ENCODE measurements at places on chromosomes 1 and 21.

- DNase-seq, result no peak
Observed at GRCh38 chr1:46615735-46616134, 876 bp downstream of the MOB3C start.

GRCh38 chr1:246530482-246530881 lies 23.4 kb upstream of the SMYD3 start:
- DNase-seq, result no peak

GRCh38 chr1:23601135-23601967 lies 42.0 kb upstream of the ID3 start:
- no peak for DNase-seq

- no peak for DNase-seq
Observed at GRCh38 chr1:214550857-214551435, 456 bp downstream of the PTPN14 start.

GRCh38 chr1:197692965-197693364 lies 82.3 kb downstream of the DENND1B start:
- DNase-seq, result no peak

GRCh38 chr21:40136571-40136970 lies 269.3 kb downstream of the PCP4 start:
- DNase-seq, result no peak

DNA sequence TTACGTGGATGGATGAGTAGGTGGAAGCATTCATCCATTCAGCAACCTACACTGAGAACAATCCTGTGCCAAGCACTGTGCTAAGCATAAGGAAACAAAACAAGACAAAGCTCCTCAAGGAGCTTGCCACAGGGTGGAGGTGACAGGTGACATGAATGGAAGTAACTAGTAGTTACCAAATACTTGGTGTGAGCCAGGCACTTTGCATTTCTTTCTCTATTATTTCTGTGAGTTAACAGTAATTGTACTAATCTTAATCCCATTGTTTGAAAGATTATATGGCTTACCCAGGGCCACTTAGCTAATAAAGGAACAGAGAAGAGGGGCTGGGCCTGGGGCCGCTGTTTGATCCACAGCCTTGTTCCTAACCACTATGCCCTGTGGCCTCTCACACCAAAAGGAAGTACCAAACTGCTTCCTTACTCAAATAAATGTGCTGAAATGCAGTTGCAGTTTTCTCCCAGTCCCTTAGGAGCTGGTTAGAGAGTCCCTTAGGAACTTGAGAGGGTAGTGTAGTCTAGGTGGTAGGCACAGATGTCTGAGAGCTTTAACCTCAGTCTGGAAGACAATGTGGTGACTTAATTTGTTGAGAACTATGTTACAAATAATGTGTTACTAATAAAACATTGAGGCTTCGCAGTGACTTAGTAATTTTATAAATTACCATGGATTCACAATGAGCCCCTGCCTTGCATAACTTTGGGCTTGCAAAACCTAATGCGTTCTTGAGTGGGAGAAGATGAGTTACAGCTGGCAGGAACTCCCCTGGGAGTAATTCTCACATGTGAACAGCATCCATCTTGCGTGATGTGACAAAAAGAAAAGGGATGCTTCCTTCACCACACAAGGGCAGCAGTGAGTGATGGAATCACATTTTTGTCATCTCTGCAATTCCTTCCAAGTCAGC lies 69.8 kb downstream of the MPZL1 start:
- DNase-seq, result no peak

- no peak for DNase-seq
Observed at GRCh38 chr1:4322881-4323280, 331.5 kb upstream of the AJAP1 start.

GRCh38 chr1:18960821-18961220 lies 4.3 kb upstream of the IFFO2 start:
- no peak for DNase-seq

DNA sequence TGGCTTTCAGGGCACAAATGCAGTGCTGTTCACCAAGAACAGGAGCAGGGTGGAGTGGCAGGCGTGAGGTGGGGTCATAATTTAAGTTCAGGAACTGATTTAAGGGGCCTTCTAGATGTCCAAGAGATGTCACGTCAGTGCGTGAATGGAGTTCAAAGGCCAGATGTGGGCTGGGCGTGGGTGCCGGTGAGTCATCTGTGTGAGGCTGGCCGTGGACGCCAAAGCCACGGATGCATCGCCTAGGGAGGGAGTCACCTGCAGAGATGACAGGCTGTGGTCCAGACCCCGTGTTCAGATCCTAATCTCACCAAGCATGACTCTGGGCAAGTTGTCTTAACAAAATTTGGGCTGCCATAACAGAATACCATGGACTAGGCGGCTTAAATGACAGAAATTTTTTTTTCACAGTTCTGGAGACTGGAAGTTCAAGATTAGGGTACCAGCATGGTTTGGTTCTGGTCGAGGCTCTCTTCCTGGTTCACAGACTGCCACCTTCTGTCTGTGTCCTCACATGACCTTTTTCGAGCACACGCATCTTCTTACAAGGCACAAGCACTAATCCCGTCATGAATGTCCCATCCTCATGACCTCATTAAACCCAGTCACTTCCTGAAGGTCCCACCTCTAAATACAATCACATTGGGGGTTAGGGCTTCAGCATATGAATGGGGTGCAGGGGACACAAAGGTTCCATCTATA lies 109.6 kb downstream of the PRDM2 start:
- DNase-seq, result no peak

DNA sequence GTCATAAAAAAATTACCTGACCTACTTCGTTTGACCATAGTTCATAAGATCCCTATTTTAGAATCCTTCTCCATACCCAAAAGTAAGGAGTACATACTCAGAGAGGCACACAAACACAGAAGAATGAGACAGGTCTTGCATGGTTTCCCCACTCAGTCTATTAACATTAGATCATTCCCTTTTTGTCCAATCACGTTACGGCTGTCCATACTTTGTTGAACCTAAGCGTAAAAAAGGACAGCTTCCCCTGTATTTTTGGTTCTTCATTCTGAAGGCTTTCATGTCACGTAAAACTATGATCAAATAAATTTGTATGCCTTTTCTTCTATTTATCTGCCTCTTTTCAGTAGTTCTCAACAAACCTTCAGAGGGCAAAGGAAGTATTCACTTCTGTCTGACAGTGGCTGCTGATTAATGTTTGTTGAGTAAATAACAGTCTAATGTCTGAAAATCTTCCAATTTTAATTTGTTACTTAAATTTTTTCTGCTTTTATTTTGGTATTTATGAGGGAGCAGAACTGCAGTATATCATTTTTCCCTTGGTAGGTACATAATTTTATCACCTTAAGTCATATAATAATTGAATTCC lies 16.4 kb downstream of the PKN2 start:
- no peak for DNase-seq

GRCh38 chr1:111141245-111142220 lies 1.5 kb downstream of the CEPT1 start:
- DNase-seq, result no peak

DNA sequence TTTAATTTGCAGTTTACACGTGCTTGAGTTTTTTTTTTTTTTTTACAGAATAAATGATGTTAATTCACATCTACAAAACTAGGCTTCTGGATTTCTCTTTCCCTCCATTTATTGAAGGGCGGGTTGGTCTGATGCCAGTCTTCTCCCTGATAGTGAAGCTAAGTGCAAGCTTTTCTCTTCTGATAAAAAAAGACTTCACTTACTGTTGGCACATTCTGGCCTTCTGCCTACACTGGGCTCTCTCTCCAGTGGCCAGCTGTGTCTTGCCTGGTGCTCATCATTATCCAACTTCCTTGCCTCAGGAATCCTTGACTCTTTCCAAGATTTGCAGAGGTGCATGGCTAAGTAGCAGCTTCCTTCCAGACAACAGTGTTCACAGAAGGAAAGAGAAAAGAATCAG lies 7.6 kb upstream of the RAP1A start:
- no peak for DNase-seq

DNA sequence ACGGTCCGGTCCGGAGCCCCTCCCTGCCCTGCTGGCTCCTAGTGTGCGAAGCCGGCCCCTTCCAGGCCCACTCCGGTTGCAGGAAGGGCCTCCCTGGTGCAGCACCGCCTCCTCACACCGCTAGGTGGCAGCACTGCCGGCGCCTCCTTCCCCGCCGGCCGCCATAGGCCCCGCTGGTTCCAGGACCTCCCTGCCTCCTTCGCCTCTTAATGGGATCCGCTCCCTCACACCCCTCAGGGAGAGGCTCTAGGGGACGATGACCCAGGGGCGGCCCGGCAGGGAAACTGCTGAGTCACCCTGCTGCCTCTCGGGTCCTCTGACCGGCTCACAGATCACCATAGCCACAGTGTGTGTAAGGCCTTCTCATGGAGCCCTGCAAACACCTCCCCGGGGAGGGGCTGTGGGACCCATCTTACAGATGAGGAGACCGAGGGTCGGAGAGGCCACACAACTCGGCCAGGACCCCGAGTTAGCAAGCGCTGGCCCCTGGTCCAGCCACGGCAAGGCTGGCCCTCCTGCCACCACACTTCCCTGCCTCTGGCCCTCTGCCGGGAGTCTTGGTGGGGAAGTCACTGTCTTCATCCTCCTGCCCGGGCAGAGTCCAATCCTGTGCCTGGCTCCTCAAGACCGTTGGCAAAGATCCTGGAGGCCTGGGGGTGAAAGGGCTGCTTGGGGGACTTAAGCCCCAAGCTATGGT lies 1.6 kb upstream of the AJAP1 start:
- DNase-seq, result no peak

- no peak for DNase-seq
Observed at GRCh38 chr1:201653233-201653632, 114.3 kb downstream of the NAV1 start.

GRCh38 chr1:30145723-30146303 lies 577.6 kb downstream of the MATN1 start:
- no peak for DNase-seq

DNA sequence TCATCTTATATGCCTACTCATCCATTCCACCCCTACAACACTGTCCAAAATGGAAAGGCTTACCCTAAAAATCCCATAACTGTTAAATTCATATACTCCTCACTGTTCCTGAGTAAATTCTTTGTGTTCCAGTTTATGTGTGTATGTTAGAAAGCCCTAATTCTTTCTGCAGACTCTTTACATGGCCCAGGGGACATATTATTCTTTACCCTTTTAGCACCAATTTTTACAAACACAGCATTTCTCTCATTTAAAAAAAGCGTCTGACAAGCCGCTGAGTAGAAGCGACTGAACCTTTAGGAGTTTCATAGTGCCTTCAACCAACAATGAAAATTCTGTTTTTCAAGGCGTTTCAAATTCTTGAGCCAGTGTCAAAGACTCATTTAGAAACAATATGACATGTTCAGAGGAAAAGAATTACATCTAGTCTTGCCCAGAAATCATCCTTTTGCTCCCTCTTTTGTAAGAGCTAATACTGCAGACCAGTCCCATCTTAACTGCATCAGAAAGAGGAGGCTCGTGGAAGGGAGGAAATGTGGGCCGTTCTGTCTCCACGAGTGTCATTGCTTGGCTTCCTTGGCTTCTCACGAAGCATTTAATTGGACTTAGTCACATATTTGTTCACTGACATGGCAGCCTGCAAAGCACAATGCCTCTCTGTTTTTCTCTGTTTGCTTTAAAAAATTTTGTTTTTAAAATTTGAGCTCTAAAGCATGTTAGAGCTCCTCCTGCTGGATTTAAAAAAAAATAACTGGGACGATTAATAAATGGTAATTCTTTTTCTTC lies 21.3 kb upstream of the C1orf105 start:
- no peak for DNase-seq

DNA sequence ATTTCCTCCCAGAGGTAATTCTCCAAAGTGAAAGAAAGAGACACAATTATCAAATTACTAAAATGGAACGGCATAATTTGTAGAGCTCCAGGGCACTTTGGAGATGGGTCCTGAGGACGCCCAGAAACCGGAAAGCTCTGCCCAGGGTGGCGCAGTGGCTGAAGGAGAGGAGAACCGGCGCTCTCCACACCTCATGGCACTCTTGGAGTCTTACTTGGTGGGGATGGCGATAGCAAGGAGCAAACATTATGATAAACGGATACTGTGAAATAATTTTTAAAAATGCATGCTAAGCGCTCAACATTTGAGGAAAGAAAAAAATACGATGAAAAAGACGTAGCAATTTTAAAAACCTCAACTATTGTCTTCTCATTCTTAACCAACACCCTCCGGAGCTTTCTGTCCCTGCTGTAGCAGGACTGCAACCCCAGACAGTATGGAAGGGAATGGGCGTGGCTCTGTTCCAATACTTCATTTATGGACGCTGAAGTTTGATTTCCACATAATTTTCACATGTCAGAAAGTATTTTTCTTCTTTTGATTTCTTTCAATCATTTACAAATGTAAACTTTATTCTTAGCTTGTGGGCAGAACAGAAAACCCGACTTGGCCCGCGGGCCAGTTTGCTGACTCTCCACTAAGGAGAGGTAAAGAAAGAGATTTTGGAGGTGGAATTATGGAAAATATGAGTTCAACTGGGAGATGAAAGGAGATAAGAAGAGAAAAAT lies 1.1 kb downstream of the S100A11 start:
- DNase-seq, result no peak

GRCh38 chr1:71233645-71234044 lies 152.8 kb upstream of the ZRANB2 start:
- no peak for DNase-seq

GRCh38 chr1:31761883-31762282 lies 2.3 kb downstream of the ADGRB2 start:
- DNase-seq, result no peak

GRCh38 chr21:32336711-32337110 lies 38.1 kb downstream of the MRAP start:
- no peak for DNase-seq

GRCh38 chr21:16534408-16535101 lies 804.8 kb downstream of the USP25 start:
- DNase-seq, result peak; percentile 46

GRCh38 chr1:84060781-84061180 lies 61.8 kb upstream of the TTLL7 start:
- DNase-seq, result no peak

- DNase-seq, result no peak
Observed at GRCh38 chr1:155010211-155010918, 7.8 kb downstream of the ZBTB7B start.

GRCh38 chr1:94310570-94311270 lies 73.3 kb upstream of the ARHGAP29 start:
- DNase-seq, result no peak

DNA sequence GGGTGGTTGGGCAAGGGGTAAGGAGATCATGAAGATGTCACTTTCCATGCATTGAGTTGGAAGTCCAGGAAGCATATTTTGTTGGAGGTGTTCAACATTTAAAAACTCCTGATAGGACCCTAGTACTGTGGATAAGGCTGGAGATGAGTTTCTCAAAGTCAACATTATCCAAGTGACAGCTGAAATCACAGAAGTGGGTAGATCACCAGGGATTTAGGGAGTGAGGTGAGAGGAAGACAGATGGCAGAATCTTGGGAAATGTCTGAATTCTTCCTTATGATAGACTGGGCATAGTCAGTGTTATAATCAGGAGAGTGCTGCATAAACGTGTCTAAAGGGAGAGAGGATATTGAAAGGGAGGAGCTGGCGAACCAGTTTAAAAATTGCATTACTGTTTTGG lies 5.3 kb upstream of the RASAL2 start:
- no peak for DNase-seq

GRCh38 chr1:32521165-32521564 lies 18.1 kb upstream of the ZBTB8A start:
- no peak for DNase-seq

GRCh38 chr1:59743324-59744091 lies 71.2 kb upstream of the HOOK1 start:
- DNase-seq, result no peak

All from cerebellar nuclear complex (tissue), 1 donor.